Keratinocyte (primary cell): ENCODE measurements at places on chromosomes 3 and 15. TPM values are rescaled to one million over a fixed set of nuclear protein-coding genes. Genes with fewer than 3 reads are reported as not detected.

GRCh38 chr3:167318306-167318705 is 61.8 kb downstream of the ZBBX start:
- no peak overlapping the region for H3K4me3 ChIP-seq
- no peak for DNase-seq
- H3K36me3 ChIP-seq, result no peaks in the 10 kb centered on the region
- no peaks in the 10 kb centered on the region for H3K27me3 ChIP-seq
- no peak overlapping the region for H3K27ac ChIP-seq

GRCh38 chr3:131250466-131250865 is 131.1 kb upstream of the NUDT16 start:
- no peak overlapping the region for H3K4me3 ChIP-seq
- H3K27ac ChIP-seq, result no peak overlapping the region
- no peak for DNase-seq
- no peaks in the 10 kb centered on the region for H3K4me1 ChIP-seq
- H3K36me3 ChIP-seq, result no peaks in the 10 kb centered on the region
- H3K27me3 ChIP-seq, result no peaks in the 10 kb centered on the region

GRCh38 chr15:66095871-66096687 is 157.5 kb downstream of the MEGF11 start:
- H3K4me3 ChIP-seq, result no peak overlapping the region
- peaks cover 9% of the 10 kb centered on the region for H3K27me3 ChIP-seq
- H3K4me1 ChIP-seq, result no peaks in the 10 kb centered on the region
- H3K27ac ChIP-seq, result no peak overlapping the region
- H3K36me3 ChIP-seq, result no peaks in the 10 kb centered on the region
- no peak for DNase-seq

GRCh38 chr3:43782541-43782940 is 91.8 kb downstream of the ABHD5 start:
- no peaks in the 10 kb centered on the region for H3K36me3 ChIP-seq
- H3K4me3 ChIP-seq, result no peak overlapping the region
- peaks cover 14% of the 10 kb centered on the region for H3K27me3 ChIP-seq

Gene OXTR
- 0.08 to 0.19 TPM (median 0.16 TPM) in 3 replicates for polyA plus RNA-seq

- H3K4me3 ChIP-seq, result no peak overlapping the region
- DNase-seq, result no peak
- no peaks in the 10 kb centered on the region for H3K36me3 ChIP-seq
- no peak overlapping the region for H3K27ac ChIP-seq
Measured at GRCh38 chr3:59862686-59863085, 812.9 kb upstream of the CFAP20DC start.

DNA sequence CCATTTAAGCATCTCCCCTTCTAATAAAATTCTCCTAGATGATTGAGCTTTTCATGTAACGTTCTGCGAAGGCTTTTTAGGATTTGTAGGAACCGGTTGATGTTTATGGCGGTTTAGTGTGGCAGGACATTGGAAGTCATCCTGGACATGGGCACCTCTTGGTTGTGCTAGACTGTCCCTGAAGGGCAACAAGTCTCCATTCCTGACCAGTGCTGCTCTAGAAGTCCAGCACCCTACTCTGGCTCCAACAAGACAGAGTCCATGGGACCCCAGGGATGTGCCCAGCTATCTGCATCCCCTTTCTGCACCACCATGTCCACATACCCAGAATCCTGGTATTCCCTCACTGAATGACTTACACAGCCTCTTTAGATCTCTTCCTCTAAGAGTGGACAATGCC is 46.4 kb downstream of the KCNAB1 start:
- peaks cover 10% of the 10 kb centered on the region for H3K27me3 ChIP-seq
- no peaks in the 10 kb centered on the region for H3K36me3 ChIP-seq
- no peak for DNase-seq
- H3K4me1 ChIP-seq, result no peaks in the 10 kb centered on the region

Gene GOLGA8G
- polyA plus RNA-seq, result not detected in 3 replicates

DNA sequence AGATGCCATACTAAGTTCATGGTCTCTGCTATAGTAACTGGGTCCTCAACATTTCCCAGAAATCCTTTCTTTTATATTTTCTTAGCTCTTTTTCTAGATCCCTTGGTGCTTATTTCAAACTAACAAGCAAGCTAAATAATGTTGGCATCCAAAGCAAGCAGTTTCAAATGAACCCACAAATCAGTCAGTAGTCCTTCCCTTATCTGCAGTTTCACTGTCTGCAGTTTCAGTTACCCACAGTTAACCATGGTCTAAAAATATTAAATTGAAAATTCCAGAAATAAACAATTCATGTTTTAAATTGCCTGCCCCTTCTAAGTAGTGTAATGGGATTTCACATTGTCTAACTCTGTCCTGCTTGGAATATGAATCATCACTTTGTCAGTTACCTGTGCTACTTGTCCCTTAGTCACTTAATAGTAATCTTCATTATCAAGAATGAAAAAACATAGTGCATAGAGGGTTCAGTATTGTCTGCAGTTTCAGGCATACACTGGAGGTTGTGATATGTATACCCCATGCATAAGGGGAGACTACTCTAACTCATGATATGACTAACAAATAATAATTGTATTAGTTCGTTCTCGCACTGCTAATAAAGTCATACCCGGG is 633.7 kb downstream of the MECOM start:
- DNase-seq, result no peak
- no peaks in the 10 kb centered on the region for H3K36me3 ChIP-seq
- H3K27ac ChIP-seq, result no peak overlapping the region
- peaks cover 16% of the 10 kb centered on the region for H3K4me1 ChIP-seq
- no peaks in the 10 kb centered on the region for H3K27me3 ChIP-seq
- no peak overlapping the region for H3K4me3 ChIP-seq

DNA sequence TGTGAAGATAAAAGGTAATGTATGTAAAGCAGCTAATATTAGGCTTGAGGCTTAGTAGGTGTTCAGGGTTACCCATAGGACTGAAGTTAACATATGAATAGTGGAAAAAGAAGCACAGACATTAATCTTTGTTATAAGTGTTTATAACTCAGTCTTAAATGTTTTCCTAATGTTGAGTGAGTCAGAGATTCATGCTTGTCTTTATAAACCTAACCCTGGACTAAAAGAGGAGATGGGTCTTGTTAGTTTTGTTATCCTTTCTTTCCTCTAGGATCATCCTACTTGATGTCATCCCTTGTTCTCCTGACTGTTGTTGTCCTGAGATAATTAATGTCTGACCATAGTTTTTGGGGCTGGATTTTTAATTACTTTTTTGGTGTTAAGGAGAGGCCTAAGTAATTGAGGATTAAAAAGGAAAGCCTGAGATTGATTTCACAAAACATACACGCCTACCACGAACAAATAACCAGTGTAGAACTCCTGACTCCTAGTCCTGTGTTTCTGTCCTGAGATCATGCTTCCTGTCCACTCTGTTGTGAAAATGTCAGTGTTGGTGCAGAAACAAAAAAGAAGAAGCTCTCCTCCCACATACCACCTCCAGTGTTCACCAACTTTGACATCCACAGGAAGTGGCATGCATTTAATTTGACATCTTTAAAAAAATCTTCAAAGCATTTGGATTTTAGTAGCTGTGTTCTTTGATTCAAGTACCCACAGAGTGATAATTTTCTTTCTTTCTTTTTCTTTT is 8.4 kb downstream of the MITF start:
- no peak overlapping the region for H3K4me3 ChIP-seq
- H3K4me1 ChIP-seq, result no peaks in the 10 kb centered on the region
- no peaks in the 10 kb centered on the region for H3K27me3 ChIP-seq

Gene CAV3
- not detected in 3 replicates for polyA plus RNA-seq

DNA sequence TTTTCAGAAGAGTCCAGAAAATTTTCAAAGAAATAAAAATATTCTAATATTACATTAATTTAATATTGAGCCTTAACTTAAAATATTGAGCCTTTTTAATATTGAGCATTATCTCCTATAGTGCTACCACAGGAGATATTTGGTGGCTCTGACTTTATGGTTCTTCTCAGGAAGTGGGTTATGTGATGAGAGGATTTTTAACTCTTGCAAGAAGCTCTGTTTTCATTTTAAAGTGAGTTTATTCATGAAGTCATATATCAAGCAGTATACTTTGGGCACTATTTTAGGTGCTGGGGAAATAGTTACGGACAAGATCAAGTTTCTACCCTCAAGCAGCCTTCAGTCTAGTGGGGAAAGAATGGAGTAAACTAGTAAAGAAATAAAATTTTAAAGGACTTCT is 13.4 kb upstream of the MBNL1 start:
- peaks cover 14% of the 10 kb centered on the region for H3K4me1 ChIP-seq
- no peak overlapping the region for H3K4me3 ChIP-seq
- no peak overlapping the region for H3K27ac ChIP-seq
- no peaks in the 10 kb centered on the region for H3K36me3 ChIP-seq
- no peak for DNase-seq

DNA sequence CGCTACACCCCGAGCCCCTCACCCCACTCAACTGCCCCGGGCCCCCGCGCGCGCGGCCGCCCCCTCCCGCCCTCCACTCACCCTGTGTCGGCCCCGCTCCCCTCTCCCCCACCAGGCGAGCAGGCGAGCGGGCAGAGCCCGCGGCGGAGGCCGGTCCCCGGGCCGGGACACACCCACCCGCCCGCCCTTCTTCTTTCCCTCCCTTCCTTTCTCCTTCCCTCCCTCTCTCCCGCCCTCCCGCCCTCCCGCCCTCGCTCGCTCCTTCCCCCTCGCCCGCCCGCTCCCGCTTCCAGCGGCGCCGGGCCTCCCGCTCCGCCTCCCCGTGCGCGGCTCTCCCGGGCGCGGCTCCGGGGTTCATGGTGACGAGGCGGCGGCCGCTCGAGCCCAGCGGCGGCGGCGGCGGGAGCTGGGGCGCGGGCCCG is at the start of gene CTDSPL:
Gene CTDSPL (plus strand): TSS at position 261 of the 422 bp plus-strand sequence. CDS start 320 bp downstream, outside the sequence.
- no peaks in the 10 kb centered on the region for H3K36me3 ChIP-seq
- no peaks in the 10 kb centered on the region for H3K27me3 ChIP-seq
- peaks cover 47% of the 10 kb centered on the region for H3K4me1 ChIP-seq
- DNase-seq, result no peak

DNA sequence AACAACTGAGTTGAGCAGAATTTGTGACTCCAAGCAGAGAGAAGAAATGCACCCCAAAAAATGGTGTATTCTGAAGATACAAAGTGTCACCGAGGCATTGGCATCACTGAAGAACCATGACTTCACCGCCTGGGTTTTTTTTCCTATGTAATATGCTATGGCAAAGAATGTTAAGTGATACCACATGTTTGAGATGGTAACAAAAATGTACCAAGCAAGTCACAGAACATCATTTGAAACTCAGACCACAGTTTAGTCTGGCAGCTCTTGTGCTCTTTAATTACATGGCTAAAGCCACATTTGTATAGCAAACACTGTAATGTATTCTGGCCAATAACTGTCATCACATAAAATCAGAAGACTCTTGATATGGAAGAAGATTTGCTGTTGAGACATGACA is 323.5 kb downstream of the ULK4 start:
- no peak for DNase-seq
- no peaks in the 10 kb centered on the region for H3K27me3 ChIP-seq
- no peak overlapping the region for H3K4me3 ChIP-seq
- H3K4me1 ChIP-seq, result peaks cover 7% of the 10 kb centered on the region
- no peak overlapping the region for H3K27ac ChIP-seq

Gene FANCD2OS
- not detected in 3 replicates for polyA plus RNA-seq

DNA sequence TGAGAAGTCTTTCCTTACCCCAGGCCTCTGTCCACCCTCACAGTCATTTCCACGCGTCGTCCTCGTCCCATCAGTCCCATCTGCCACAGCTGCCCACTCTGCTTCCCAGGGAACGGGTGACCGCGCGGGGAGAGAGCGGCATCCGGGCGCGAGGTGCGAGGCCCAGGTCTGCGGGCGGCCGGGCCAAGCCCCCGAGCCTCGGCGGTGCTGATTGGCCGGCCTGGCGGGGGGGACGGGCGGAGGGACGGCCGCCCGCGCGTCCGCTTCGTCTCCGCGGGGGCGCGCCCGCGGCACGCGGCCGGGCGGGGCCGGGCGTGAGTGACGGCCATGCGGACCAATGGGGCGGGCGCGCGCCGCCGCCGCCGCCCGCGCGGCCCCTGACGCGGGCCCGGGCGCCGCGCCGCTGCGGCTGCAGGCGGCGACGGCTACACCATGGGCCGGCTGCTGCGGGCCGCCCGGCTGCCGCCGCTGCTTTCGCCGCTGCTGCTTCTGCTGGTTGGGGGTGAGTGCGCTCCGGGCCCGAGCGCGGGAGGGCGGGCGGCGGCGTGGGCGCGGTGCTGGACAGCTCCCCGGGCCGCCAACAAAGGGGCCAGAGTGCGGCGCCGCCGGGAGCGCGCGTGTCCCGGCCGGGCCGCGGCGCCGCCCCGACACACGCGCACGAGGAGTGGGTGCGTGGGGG is at the start of gene PODXL2:
Gene PODXL2 (plus strand): TSS at position 398 of the 679 bp plus-strand sequence. CDS start 35 bp downstream, at position 433.
- peaks cover 29% of the 10 kb centered on the region for H3K27me3 ChIP-seq
- H3K4me3 ChIP-seq, result peak within 1 kb of the TSS; percentile 55
- no peak for DNase-seq
- no peaks in the 10 kb centered on the region for H3K36me3 ChIP-seq

- no peak overlapping the region for H3K4me3 ChIP-seq
- peaks cover 8% of the 10 kb centered on the region for H3K27me3 ChIP-seq
- no peaks in the 10 kb centered on the region for H3K36me3 ChIP-seq
- H3K27ac ChIP-seq, result no peak overlapping the region
Measured at GRCh38 chr3:61530355-61530754, 31.0 kb upstream of the PTPRG start.

DNA sequence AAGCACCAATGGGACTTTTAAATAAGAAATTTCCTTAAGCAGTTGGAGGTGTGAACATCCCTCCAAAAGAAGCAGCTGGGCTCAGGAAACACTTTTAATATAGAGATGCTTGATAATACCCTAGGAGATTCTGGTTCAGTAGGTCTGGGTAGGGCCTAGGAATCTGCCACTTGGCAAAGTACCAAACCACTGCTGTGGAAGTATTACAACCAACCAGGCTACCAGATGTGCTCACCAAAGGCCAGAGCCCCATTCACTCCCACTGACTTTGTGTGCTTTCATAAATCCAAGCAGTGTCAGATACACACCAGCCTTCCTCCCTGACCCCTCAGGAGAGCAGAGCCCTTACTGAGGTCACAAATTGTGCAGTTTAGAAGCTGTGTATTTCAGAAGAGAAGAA is 162.6 kb downstream of the CCNL1 start:
- no peak for DNase-seq
- H3K27ac ChIP-seq, result no peak overlapping the region
- H3K4me1 ChIP-seq, result no peaks in the 10 kb centered on the region
- H3K27me3 ChIP-seq, result no peaks in the 10 kb centered on the region
- no peak overlapping the region for H3K4me3 ChIP-seq
- no peaks in the 10 kb centered on the region for H3K36me3 ChIP-seq

DNA sequence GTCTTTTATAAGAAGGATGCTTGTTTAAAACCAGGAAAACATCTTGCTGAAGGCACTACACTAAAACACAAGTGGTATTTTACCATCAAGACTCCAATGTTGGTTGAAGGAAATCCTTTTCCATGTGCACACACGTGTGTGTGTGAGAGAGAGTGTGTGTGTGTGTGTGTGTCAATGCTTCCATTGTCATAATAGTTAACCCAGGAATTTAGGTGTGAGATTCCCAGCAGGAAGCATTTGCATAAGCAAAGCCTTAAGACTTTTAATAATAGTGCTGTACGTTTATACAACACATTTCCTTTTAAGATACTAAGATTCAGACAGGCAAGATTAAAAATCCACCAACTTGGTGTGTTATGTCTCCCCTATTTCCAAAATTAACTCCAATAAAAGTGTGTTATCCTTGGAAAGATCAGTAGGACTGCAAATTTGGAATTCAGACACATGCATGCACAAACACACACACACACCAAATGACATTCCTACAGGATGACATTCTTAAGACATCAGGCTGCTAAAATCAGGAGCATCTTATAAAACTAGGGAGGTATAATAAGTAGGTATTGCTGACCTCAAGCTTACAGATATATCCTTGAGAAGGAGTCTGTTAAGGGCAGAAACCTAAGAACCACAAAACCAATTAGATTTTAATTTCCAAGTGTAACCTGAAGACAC is 18.3 kb downstream of the LMCD1 start:
- no peak overlapping the region for H3K27ac ChIP-seq
- H3K27me3 ChIP-seq, result no peaks in the 10 kb centered on the region
- no peak overlapping the region for H3K4me3 ChIP-seq
- no peaks in the 10 kb centered on the region for H3K36me3 ChIP-seq
